Choroid plexus epithelial cell (primary cell): ENCODE measurements at places on chromosomes 12 and 14.

- DNase-seq, result no peak
These were observed 318.2 kb downstream of the BCL11B start for GRCh38 chr14:98953551-98954348.

GRCh38 chr12:110248096-110248447, 33.0 kb upstream of the ATP2A2 start:
- DNase-seq, result no peak

- DNase-seq, result no peak
These were observed 221.4 kb downstream of the ITPR2 start for GRCh38 chr12:26611598-26611997.

DNA sequence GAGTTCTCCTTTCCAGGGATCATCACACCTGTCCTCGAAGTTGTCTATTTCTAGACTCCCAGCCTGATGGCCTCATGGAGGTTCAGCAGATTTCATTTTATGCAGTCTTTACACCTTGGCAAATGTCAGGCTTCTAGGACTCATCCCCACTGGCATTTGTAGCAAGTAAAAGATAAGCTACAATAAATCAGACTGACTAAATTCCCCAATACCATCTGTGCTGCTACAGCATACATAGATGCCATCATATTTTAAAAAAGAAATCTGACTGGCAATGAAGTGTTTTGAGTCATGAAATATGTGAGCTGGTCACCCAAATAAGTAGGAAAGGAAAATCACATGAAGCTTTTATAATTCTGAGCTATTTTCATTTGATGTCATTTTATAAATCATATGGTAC, 55.3 kb downstream of the KCNC2 start:
- no peak for DNase-seq

- no peak for DNase-seq
These were observed 104.9 kb upstream of the FSCB start for GRCh38 chr14:44612002-44612401.

- DNase-seq, result peak; percentile 63
These were observed 4.4 kb upstream of the SDS start for GRCh38 chr12:113407931-113408600.

- peak; percentile 7 for DNase-seq
These were observed 12.9 kb downstream of the USP30 start for GRCh38 chr12:109065154-109065852.

GRCh38 chr14:72664651-72665050, 229.2 kb downstream of the DPF3 start:
- DNase-seq, result peak; percentile 37

GRCh38 chr12:106315523-106315922, 13.0 kb downstream of the TCP11L2 start:
- no peak for DNase-seq

- DNase-seq, result peak; percentile 53
These were observed 159.6 kb downstream of the CEP128 start for GRCh38 chr14:80781972-80782367.

GRCh38 chr14:45793081-45793480, 540.1 kb upstream of the MIS18BP1 start:
- DNase-seq, result no peak
